ENCODE measurements at places on chromosomes 16 and 17.

GRCh38 chr17:58112970-58113631 is 29.9 kb downstream of the DYNLL2 start:
- peak; percentile 67 for DNase-seq

DNA sequence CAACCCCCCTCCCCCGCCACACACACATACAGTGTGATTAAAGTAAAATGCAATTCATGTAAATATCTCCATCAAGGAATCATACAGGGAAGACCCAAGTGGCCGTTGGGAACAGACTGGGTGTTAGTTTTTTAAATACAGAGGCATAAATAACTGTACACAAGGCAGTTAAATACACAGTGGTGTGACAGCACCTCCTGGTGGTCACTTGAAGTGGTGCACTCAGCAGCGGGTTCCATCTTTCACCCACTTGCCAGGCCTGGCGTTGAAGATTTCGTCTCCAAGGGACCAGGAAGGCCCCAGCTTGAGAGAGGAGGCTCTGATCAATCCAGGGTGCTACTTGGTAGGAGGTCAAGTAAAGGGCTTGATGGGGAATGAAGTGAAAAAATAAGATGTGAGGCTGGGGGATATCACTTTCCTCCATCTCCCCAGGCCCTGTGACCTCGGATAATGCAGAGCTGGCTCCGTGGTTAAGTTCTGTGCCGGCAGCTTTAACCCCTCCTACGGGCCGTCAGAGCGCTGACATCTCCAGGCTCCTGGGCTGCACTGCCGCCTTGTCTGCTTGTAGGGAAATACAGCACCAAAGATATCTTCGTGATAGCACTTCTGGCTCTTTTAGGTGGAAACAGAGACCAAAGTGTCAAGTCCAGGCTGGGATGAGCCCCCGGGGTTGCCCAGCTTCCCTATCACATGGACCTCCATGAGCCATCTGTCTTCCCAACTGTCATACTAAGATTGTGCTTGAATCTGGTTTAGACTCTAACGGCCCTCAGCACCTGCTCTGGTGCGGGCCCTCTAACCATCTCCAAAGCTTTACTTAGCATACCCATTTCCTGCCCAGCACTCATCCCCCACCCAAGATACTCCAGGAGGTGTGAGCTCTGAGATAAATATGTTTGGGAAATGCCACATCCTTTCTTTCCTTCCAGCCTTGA is 20.7 kb downstream of the LGALS9 start:
- DNase-seq, result peak; percentile 47

- no peak for DNase-seq
Observed at GRCh38 chr17:53796642-53797041, 26.1 kb upstream of the KIF2B start.

GRCh38 chr17:70677783-70678647 is 508.7 kb downstream of the KCNJ2 start:
- no peak for DNase-seq

- no peak for DNase-seq
Observed at GRCh38 chr17:64709481-64709880, 47.4 kb upstream of the SMURF2 start.

DNA sequence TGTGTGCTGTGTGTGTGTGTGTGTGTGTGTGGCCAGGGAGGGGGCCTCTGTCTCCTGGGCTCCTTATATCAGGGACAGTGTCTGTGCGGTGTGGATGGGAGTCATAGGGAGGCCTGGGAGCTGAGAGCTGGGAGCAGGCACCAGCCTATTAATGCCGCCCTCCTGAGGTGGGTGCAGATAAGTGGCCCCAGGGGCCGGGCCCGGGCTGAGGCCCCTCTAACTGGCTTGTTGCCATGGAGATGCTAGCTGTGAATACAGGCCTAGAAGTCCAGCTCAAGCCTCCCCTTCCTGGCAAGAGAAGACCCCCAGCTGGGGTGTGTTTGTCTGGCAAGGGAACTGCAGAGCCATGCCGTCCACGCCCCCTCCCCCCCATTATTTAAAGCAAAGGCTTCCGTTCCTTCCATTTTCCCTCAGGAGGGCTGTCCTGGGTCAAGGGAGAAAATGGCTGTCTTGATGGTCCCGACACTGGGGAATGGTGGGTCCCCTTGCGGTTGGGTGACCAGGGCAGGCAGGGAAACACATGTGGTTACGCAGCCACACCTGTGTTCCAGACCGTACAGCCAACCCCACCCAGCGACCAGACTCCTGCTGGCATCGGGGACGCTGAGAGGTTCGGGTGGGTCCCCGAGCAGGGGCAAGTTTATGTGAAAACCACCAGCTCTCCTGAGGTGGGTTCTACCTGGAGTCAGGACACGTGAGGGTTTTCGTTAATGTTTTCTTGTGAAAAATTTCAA is 141.1 kb downstream of the MRM1 start:
- no peak for DNase-seq

DNA sequence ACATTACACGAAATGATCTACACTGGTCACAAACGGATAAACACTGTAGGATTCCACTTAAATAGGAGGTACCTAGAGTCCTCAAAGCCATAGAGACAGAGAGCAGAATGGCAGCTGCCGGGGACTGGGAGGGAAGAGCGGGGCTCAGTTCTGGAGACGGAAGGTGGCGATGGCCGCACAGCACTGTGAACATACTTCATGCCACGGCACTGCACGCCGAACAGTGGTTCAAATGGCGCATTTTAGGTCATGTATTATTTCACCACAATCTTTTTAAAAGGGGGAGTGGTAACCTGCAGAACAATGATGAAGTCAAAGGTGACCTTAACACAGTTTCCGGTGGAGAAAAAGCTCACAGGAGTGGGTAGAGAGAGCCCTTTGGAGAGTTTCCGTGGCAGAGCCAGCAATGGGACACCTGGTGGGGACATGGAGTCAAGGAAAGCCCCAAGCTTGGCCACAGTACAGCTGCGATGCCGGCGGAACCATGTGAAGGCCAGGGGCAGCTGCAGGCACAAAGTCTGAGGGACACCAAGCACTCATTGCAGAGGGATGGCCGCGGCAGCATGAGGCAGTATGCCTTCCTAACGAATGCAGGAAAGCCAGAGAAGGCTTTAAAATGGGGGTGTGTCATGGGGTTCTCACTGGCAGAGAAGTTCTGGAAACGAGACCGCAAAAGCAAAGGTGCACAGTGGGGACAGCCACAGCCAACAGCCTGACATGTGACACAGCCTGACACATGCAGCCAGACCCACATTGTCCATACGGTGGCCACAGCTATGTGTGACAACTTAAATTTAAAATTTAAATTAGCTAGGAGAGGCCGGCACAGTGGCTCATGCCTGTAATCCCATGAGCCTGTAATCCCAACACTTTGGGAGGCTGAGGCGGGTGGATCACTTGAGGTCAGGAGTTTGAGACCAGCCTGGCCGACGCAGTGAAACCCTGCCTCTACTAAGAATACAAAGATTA is 7.3 kb downstream of the FLCN start:
- DNase-seq, result no peak

DNA sequence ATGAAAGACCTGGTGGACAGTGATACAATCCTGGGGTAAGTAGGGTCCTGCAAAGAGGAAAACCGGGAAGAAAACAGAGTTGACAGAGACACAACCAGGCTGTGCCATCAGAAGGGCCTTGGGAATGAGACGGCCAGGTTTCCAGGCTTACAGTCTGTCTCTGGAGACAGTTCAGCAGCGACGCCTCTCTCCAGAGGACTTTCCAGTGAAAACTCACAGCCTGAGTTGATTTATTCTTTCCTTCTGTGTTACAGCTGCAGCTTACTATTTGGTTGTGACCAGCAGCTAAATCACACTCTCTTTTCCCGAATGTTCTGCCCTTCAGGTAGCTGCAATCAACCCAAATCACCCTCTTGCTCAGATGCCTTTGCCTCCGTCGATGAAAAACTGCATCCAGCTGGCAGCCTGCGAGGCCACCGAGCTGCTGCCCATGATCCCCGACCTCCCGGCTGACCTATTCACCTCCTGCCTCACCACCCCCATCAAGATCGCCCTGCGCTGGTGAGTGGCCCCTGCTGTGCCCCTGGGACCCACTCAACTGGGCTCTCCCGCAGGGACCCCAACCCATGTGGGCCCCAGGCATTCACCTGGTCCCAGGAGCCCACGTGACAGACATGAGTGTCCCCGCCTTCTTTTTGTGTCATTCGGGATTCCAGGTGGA is 209.2 kb downstream of the RPTOR start:
- DNase-seq, result no peak

DNA sequence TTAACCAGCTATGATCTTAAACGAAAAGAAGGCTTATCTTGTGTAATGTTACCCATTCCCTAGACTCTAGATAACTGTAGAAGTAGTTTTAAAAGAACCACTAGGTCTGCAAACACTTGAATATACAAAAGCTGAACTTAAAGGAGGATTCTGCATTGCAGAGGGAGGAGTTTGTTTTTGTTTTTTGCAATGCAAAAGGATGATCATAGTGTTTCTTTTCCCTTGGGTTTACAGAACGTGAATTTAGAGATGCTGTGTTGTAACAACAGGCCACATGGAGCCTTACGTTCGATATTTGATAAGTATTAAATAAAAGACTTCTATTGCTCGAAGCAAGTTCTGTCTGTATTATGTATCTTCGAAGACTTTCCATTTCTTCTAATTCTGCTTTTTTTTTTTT is 77.6 kb downstream of the CHD9 start:
- DNase-seq, result no peak

GRCh38 chr17:42920106-42920900 is 19.7 kb downstream of the G6PC1 start:
- no peak for DNase-seq

DNA sequence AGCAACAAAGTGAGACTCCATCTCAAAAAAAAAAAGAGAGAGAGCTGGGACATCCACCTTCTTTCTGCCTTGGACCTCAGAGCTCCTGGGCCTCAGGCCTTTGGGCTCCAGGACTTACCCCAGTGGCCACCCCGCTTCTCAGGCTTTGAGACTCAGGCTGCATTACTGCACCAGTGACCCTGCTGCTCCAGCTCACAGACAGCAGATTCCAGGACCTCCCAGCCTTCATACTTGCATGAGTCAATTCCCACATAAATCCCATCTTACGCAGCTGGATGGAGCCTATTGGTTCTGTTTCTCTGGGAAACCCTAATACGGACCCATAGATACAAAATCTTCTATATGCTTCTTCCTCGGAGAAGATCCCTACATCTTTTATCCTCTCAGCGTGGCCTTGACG is 2.1 kb upstream of the CEP295NL start:
- no peak for DNase-seq

- no peak for DNase-seq
Observed at GRCh38 chr16:2250652-2251295, 613 bp downstream of the ECI1 start.

GRCh38 chr17:34615326-34615725 is 35.9 kb downstream of the TMEM132E start:
- no peak for DNase-seq

- DNase-seq, result no peak
Observed at GRCh38 chr16:17475104-17475503, 4.3 kb upstream of the XYLT1 start.
